ENCODE measurements at places on chromosomes 13 and 19.

DNA sequence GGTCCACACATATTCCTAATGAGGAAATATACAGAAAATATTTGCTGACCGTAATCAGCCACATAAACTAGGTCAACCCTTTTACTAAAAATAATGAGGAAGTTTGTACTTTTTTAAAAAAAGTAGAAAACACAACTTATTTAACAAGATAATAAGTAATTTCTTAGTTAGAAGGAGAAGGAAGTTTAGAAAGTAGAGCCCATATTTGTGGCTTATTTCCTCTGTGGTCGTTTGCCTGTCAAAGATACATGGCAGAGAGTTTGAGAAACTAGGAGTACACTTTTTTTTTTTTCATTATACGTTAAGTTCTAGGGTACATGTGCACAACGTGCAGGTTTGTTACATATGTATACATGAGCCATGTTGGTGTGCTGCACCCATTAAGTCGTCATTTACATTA, 1205.2 kb upstream of the MIR17HG start:
- DNase-seq = no peak

DNA sequence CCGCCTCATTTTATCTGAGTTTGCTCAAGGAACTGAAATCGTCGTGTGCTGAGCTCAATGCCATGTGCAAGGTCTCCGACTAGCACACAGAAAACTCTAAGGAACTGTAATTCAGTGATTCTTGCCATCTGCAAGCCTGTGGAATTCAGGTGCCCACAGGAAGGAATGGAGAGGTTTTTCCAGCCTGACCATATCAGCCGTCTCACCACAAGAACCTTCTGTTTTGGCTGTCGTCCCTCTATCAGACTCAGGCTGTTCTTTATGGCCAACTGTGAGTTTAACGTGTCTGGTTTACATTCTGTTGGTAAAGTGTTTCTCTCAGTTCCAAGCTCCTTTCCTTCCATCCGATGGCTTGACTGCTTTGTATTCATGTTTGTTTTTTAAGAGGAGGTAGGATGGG, 293.5 kb downstream of the SPRY2 start:
- no peak for DNase-seq

GRCh38 chr13:102487330-102487729, 85.5 kb upstream of the FGF14 start:
- DNase-seq = no peak

DNA sequence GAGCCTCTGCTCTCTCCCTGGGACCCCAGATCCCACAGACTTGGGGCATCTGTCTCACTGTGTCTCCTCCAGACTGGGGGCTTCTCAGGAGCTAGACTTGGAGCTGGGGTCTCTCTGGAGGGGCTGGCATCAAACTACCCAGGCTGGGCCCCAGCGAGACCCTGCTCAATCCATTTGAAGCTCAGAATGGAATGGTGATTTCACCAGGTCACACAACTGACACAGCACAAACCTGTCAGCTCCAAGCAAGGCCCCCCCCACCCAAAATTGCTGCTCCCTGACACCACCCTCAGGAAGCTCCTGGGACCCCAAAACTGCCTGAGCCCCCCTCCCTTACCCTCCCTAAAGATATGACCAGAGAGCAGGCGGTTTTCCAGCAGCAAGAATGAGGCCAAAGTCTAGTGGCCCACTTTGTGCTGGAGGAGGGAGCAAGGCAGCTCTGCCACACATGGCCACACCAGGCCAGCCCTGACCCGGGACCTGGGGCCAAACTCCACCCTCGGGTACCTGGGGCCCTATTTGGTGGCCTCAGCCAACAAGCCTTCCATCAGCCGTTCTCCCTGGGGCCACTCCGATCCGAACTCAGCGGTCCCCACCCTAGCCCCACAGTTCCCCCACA, 2.4 kb downstream of the NR2F6 start:
- no peak for DNase-seq

- DNase-seq = no peak
Observed at GRCh38 chr13:46387064-46387851, at the start of gene RUBCNL. Gene RUBCNL (minus strand): TSS chr13:46387252. CDS start chr13:46372475, 14,777 bp downstream.

DNA sequence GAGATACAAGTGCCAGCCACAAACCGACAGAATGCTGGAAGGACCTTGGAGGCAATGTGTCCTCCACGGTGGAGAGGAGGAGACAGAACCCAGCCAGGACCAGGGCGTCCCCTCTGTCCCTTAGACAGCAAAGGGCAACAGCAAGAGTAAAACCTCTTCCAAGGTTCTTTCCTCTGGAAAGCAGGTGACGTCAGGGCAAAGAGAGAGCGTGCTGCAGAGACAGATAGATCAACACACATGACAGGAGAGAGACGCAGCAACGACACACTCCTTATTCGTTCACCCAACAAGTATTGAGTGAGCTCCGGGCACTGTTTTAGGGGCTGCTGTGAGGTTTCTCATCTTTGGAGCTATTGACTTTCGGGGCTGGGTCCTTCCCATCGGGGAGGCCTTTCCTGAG, 1.3 kb upstream of the GALP start:
- no peak for DNase-seq

GRCh38 chr13:43905435-43906031, 25.8 kb downstream of the LACC1 start:
- no peak for DNase-seq

GRCh38 chr19:13983213-13983889, 22.8 kb downstream of the RFX1 start:
- no peak for DNase-seq

GRCh38 chr19:52170304-52170703, 1.1 kb downstream of the ZNF836 start:
- no peak for DNase-seq

- no peak for DNase-seq
Observed at GRCh38 chr13:93173654-93174053, 53.0 kb upstream of the GPC6 start.

DNA sequence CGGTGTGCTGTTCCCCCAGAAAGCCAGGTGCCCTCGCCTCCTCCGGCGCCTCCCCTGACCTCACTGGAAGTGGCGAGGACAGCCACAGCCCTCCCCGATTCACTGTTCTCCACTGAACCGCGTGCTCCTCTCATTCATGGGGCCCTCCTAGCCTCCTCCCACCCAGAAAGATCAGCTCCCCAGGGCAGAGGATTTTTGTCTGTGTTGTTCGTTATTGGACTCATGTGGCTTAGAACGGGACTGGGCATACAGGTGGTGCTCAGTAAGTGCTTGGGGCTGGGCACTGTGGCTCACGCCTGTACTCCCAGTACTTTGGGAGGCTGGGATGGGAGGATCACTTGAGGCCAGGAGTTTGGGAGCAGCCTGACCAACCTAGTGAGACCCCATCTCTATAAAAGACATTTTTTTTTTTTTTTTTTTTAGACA, 3.8 kb downstream of the PRTN3 start:
- DNase-seq = no peak

DNA sequence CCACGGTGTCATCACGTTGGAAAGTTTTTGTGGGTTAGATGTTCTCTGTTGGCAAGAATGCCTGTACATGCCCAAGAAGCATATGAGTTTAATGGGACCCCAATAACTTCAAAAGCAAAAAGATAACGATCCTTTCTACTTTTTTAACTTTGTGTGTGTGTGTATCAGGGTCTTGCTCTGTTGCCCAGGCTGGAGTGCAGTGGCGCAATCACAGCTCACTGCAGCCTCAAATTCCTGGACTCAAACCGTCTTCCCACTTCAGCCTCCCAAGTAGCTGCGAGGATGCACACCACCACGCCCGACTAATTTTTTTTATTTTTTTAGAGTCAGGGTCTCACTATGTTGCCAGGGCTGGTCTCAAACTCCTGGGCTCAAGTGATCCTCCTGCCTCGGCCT, 34.3 kb upstream of the TPM4 start:
- DNase-seq = no peak

DNA sequence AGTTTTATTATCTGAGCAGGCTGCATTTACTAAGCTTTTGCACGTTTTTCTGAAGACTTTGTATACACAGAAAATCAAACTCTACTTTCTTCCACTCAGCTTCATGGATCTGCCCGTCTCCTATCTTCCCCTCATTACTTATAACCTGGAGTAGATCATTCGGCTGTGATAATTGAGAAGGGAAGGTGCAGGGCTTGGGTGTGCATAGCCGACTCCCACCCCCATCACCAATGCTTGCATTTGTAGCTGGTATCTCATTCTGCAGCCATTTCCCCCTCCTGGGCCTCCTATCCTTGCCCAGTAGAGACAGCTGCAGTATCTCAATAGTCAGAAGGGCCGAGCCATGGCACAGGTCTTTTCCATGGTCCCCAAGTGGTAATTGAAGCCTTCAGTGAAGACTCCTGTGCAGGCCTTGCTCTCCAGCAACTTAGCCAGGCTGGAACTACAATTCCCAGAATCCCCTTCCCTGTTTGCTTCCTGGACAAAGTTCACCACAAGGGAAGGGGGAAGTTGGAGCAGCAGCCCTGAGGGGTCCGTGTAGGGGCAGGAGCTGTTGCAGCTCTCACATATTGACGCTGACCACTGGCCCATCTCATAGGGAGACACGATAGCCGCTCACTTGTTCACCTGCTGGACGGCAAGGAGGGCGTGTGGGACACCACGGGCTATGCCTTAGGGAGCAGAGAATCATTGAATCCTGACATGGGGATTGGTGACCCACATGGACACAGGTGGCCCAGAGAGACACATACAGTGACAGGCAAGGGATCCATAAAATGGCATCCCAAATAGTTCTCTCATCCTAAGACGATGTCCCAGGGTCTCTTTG, 2.1 kb upstream of the SIGLEC8 start:
- DNase-seq = no peak

DNA sequence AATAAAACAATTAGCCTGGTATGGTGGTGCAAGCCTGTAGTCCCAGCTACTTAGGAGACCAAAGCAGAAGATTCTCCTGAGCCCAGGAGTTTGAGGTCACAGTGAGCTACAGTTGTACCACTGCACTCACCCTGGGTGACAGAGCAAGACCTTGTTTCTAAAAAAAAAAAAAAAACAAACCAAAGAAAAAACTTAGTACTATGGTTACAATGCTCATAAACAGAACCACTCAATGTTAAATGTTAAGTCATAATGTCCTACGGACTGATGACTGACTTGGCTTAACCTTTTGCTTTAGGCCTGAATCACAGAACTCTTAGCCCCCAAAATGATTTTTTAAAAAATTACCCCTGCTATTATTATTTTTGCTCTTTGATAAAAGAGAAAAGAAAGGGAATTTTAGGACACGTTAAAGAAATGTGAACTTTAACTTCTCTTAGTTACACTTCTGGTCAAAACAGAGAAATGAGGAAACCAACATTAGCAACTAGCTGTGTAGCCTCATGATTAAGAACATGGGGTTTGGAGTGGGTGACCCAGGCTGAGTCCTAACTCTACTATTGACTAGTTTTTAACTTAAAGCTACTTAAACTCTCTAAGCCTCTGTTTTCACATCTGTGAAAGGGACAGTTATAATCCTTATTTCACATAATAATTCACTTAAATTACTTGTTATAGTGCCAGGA, 13.7 kb upstream of the ELF1 start:
- DNase-seq = no peak

DNA sequence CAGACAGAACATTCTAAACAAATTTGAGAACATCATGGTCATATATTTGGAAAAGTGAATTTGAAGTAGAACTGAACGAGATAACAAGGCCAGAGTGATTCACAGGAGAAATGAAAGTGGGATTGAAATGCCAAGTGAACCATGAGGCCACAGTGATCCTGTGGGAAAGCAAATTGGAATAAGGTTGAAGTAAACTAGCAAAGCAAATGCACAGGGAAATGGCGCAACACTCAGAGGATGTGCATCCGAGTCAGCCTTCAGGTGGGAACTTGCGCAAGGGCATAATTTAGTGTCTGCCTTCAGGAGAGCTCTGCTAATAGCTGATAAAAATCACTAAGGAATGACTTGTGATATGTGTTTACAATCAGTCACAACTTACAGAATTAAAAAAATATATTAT, 696.6 kb downstream of the LIG4 start:
- DNase-seq = no peak

GRCh38 chr13:25690582-25690981, 318.8 kb downstream of the ATP8A2 start:
- DNase-seq = no peak

GRCh38 chr13:40096357-40096901, 441.0 kb downstream of the COG6 start:
- no peak for DNase-seq

- no peak for DNase-seq
Observed at GRCh38 chr13:114070098-114070799, 62.2 kb downstream of the RASA3 start.

DNA sequence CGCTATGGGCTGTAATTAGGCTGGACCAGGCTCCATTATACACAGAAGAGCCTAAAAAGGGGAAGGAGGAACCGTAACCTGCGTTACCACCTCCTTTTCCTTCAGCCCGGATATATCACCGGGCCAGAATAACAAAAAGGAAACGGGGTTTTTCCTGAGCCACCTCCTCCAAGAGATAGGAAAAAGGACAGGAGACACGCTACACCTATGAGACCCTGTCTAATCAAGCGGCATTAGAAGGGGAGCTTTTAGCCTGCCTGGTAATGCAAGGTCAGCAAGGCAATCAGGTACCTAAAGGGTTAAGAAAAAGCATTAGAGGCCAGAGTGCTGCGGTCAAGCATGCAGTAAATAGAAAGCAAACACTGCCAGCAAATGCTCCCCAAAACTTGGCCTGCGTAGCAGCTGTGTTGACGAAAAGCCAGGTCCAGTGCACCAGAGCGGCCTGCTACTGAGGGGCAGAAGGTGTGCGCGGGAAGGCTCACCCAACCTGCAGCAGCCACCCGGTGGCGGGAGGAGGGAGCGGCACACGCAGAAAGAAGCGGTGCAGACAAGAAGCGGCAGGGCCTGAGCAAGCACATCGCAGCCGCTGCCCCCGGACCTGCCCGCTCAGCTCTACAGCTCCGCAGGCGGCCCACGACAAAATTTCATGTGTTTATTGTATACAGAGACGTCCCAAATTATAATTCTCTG, 1466.1 kb downstream of the UQCRFS1 start:
- DNase-seq = no peak

- no peak for DNase-seq
Observed at GRCh38 chr19:54207983-54208783, 7.5 kb downstream of the RPS9 start.

GRCh38 chr19:46620716-46621115, 4.2 kb downstream of the PTGIR start:
- no peak for DNase-seq

GRCh38 chr19:39474139-39474620, 6.5 kb upstream of the TIMM50 start:
- DNase-seq = no peak

DNA sequence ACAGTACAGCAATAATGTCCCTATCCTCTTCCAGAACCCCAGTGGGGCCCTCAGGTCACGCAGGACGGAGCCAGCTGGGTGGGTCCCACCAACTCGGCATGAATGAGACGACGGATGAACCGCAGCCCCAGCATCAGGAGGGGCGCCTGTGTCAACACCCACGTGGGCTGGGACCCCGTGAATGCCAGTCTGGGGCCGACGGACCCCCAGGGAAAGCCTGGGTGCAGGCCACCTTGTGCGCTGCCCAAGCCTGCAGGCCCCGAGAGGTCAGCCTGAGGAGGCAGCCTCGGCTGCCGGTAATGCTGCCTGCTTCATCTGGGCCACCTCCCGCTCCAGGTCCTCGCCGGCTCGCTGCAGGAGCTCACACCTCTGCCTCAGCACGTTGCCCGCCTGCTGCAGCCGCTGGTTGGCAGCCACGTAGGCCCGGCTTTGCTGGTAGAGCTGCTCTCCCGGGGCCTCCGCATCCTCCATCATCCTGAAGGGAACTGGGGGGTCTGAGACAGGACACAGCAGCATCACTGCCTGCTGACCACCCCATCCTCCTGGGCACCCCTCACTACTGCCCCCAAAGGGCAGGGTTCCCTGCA, 4.2 kb downstream of the C19orf25 start:
- no peak for DNase-seq
